ENCODE measurements at places on chromosomes 3 and 15.
A peak's percentile ranks its signal among the peaks of the same experiment; 100 is the strongest.

DNA sequence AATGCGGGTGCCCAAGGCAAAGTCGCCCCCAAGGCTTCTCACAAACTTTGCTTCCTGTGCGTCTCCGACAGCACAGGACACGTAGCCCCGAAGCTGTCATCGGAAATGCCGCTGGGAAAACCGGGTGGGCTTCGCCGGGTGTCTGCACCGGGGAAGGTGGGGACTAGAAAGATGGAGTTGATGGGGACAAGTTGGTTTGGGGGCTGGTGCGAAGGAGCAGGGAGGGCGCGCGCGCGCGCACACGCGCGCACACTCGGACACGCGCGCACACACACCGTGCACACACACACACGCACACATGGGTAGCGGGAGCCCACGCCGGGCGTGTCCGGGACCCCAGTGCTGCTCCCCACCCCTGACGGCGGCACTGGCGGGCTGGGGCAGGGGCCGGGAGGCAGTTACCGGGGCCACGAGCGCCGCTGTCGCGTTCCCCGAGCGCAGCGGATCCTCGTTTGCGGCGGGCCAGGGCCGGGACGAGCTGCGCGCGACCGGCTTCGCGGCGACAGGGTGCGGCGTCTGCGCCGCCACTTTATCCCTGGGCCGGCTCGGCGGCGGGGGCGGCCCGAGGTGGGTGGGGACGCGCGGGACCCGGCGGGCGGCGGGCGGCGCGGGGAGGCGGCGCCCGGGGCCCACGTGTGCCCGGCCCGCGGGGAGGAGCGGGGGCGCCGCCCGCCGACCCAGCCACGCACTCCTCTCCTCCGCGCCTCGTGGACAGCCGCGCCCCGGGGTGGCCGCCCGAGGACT, 539 bp upstream of the MGLL start:
- DNase-seq: no peak

DNA sequence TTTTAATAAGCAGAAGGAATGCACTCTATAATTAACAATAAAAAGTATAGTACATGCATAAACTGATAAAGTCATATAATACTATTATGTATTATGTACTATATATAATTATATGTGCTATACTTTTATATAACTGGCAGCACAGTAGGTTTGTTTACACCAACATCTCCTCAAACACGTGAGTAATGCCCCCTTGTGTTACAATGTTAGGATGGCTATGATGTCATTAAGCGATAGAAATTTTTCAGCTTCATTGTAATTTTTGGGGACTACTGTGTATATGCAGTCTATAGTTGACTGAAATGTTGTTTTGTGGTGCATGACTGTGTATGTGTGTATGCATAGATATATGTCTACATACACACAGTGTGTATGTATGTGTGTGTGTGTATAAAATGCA, 100.6 kb downstream of the SLMAP start:
- no peak for DNase-seq

GRCh38 chr3:50003824-50004223, 63.9 kb downstream of the RBM6 start:
- no peak for DNase-seq

GRCh38 chr3:139301654-139302053, 42.2 kb upstream of the MRPS22 start:
- DNase-seq: no peak

GRCh38 chr15:67843092-67843501, 3.3 kb upstream of the RNU6-1 start:
- DNase-seq: no peak

DNA sequence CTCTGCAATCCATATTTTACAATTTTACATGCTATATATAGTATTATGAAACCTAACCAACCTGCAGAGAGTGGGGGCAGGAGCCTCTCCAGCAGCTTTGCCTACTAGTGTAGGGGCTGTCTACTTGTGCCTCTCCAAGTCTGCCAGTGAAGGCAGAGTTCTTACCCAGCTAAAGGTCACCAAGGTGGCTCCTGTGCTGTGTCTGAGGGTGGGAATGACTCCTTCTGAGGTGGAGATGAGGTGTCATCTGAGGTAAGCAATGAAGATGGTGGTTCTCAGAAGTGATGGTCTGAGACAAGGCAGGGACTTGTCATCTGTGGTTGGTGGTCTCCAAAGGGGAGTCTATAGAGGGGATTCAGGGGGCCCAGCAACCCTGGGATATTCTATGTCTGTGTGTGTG, 47.5 kb downstream of the SACM1L start:
- no peak for DNase-seq

DNA sequence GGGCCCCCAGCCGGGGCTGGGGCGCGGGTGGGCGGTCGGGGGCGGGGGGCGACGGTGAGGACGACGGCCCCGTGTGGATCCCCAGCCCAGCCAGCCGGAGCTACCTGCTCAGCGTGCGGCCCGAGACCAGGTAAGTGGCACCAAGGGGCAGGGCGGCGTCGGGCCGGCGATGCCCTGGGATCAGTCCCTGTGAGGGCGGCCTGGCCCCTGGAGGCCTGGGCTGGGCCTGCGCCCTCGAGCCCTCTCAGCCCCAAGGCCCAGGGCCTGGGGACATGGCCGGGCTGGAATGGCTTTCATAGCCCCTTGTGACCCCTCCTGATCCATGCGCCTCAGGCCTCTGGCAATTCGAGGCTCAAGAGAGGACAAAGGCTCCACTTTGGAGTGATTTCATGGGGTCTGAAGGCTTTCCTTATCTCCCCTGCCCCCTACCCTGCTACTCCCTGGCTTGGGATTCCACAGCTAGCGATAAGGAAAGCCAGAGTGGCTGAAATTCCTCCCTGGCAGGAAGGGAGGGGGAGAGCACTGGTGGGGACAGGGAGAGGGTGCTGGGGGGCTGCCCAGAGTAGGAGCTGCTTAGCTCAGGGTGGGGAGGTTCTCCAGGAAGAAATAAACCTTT, 418 bp downstream of the ALPK3 start:
- DNase-seq: no peak

- DNase-seq: peak; percentile 41
Observed at GRCh38 chr15:40873694-40874561, at the start of gene RHOV. TSS of gene RHOV (minus strand) at chr15:40874234. CDS start at chr15:40874139, 95 bp downstream.

- DNase-seq: no peak
Observed at GRCh38 chr3:170697908-170698307, 112.0 kb upstream of the SLC7A14 start.

DNA sequence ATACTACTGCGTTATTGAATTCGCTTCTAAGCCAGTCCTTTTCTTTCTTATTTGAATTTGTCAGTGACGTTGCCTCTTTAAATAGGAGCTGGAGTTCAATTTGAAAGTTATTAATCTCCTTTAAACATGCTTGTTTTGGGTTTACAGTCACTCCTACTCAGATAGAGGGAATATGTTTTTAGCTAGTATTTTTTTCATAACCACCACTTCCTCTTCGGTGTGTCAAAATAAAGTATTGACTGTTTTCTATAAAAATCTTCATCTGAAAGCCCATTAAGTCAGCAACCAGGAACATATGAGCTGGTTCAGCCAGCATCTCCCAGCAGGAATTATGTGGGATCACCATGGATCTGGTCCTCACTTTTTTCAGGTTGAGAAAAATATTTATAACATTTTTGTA, 772.9 kb downstream of the DIPK2A start:
- DNase-seq: no peak

DNA sequence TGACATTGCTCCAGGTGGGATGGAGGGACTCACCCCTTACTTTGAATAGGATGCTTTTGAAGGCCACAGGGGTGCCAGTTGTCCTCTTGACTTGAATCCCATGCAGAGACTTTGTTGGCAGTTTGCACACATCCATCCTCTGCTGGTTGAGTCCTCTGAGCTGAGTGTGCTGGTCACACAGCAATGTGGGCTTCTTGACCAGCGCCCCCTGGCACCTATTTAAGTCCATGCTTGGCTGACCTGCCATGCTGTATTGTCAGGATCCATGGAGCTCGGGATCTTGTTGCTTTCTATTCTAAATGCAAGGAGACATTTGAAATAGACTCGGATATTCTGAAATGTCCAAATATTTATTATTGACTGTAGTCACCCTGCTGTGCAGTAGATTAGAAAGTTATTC, 19.8 kb downstream of the RAB7A start:
- DNase-seq: no peak

- DNase-seq: no peak
Observed at GRCh38 chr3:108669208-108669607, 79.7 kb downstream of the DZIP3 start.
